ENCODE measurements at places on chromosomes 7 and 10.

DNA sequence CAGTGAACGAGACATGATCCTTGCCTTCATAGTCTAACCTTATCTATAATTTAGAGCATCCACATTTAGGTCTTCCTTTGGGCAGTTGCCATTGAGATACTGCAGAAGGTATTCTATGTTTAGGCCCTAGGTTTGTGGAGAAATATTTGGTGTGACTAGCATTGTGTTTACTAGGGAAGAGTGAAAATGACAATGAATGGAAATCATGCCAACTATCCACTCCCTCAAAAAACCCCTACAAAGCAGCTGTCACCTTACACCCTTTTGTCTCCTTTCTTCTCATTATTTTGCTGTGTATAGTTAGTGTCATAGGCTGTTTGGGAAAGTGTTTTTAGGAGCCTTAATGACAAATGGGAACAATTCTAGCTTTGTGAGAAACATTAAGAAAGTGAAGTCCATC lies 3.2 kb downstream of the CCNJ start:
- no peak for DNase-seq

DNA sequence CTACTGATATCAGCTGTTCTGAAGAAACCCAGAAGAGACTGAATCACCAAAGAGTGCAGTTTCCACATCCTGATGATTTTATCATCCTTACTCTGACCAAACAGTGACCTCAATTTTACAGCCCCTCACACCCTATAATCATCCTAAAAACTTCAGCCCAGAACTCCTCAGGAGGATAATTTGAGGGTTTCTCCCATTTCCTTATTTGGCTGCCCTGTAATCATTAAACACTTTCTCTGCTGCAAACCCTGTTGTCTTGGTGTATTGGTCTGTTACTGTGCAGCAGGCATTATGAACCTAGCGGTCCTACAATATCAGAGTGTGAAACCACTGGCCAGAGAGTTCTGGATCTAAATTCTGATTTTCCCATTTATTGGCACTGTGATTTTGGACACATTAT lies 141.7 kb downstream of the PCLO start:
- DNase-seq, result no peak

- no peak for DNase-seq
Observed at GRCh38 chr10:44950326-44951225, 9.0 kb upstream of the RASSF4 start.

DNA sequence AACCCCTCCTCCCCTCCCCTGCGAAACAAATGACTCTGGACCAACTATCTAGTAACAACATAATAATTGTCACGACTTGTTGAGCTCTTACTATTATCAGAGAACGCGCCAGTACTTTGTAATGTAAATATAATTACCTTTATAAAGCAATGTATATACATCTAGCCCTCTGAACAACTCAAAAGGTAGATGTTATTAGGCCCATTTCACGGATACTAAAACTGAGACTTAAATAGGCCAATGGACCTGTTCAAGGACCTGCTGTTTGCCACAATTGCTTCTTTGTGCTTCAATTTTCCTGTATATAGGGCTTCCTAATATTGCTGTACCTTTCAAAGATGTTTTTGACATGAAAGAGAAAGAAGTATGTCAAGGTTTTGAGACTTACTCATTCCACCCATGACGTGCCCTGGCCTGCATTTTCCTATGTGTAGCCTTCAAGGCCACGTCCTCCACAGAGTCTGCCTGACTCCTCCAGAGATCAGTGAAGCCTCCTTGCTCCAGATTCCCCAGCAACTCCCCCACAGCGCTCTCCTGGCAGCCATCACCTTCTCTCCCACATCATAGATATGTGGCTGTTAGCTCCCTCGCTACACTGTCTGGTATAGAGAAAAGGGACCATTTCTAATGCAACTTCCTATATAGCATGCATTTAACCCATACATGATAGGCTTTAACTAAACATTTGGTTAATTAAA lies 156.6 kb downstream of the SKIDA1 start:
- DNase-seq, result no peak

GRCh38 chr7:131616487-131617200 lies 60.2 kb upstream of the PODXL start:
- DNase-seq, result no peak

GRCh38 chr10:108250936-108251620 lies 1086.6 kb upstream of the SORCS1 start:
- no peak for DNase-seq

GRCh38 chr10:3691482-3691881 lies 93.5 kb downstream of the KLF6 start:
- no peak for DNase-seq

GRCh38 chr10:100311298-100311697 lies 18.7 kb downstream of the PKD2L1 start:
- DNase-seq, result no peak

DNA sequence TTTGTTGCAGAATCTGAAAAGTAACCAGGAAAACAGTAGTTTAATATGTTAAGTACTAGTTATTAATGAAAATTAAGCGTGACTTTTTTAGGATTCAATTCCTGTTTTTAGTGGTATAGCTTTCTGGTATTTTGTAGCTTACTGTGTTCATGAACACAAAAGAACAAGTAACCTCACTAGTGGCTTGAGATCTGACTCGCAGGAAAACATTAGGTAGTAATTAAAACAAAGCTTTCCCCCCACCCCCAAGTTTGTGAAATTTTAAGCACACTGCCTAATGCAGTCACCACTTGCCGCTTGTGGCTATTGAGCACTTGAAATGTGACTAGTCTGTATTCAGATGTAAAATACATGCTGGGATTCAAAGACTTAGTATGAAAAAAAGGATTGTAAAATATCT lies 102.5 kb upstream of the RPA3 start:
- no peak for DNase-seq

DNA sequence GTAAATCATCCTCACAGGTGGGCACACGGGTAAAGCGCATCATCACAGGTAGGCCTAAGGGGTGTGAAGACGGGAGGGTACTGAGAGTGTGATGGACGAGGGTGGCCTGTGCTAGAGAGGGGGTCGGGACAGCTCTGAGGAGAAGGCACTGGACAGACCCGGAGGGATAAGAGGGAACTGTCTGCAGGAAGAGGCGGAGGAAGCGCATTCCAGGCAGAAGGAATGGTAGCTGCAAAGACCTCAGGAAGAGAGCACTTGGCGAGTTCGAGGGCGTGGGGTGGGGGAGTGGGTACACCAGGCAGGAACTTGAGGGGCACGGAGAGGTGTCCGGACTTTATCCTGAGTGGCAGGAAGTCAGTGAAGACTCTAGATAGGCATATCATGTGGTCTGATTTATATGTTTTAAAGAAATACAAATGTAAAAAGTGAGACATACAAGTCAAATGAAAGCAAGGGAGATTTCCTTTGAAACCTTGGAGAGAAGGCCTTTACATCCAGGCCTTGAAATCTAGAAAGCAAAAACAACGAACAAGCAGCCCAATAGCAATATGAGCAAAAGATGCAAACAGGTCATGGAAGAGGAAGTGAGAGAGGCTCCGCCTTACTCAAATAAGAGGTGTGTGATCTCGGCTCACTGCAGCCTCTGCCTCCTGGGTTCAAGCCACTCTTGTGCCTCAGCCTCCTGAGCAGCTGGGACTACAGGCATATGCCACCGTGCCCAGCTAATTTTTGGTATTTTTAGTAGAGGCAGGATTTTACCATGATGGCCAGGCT lies 3.6 kb downstream of the LHPP start:
- no peak for DNase-seq

GRCh38 chr7:95229301-95229700 lies 95.0 kb downstream of the PON1 start:
- no peak for DNase-seq

DNA sequence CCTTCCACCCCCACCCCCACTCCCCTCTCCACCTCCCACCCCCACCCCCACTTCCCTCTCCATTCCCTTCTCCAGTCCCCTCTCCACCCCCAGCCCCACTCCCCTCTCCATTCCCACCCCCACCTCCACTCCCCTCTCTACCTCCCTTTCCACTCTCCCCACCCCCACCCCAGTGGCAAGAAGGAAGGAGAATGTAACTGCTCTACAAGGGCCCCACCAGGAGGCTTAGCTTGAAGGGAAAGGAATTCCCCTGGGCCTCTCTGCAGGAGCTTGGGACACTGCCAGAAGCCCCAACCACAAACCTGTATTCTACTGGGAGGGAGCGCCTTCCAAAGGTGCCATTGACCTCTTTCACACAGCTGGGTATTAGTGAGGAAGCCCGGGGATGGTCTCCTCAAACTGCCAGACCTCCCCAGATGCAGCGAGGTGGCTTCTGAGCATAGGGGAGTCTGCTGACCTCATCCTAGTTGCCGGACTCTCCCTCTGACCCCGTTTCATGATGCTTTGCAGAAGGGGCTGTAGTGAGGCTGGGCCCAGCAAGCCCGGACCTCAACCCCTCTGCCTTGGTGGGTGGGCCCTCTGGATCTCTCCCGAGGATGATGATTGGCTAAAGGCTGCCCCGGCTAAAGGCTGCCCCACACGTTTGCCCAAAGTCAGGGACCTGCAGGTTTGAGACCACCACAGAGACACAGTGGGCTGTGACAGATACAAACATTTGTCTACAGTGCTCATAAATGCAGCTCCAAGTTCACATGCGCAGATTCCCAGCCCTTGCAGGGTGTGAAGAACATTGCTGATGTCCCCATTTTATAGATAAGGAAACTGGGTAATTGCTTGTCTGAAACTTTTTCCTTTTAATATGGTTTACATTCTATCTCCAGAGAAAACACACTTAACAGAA lies 2.9 kb downstream of the DEPP1 start:
- DNase-seq, result no peak

- DNase-seq, result no peak
Observed at GRCh38 chr7:155806096-155806871, 6.0 kb downstream of the SHH start.

DNA sequence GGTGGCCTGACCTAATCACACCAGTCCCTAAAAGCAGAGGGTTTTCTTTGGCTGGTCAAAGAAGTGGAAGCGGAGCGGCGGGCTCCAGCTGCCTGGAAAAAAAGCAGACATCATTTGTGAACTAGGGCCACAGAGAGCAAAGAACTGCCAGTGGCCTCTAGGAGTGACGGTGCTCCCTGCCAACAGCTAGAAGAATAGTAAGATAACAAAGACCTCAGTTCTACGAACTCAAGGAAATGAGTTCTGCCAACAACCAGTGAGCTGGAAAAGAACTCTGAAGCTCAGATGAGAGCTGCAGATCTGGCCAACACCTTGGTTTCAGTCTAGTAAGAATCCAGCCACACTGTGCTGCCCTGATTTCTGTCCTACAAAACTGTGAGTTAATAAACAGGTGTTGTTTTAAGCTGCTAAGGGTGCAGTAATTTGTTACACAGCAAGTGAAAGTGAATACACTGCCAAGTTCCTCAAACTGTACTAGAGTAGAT lies 178.0 kb downstream of the SRPK2 start:
- DNase-seq, result no peak

GRCh38 chr7:2278026-2278425 lies 36.0 kb downstream of the NUDT1 start:
- DNase-seq, result no peak

GRCh38 chr7:70595755-70596597 lies 536.0 kb upstream of the GALNT17 start:
- DNase-seq, result no peak

GRCh38 chr7:21361413-21362125 lies 66.3 kb upstream of the SP4 start:
- DNase-seq, result no peak

GRCh38 chr7:16916105-16916639 lies 34.4 kb upstream of the AGR3 start:
- DNase-seq, result no peak

- no peak for DNase-seq
Observed at GRCh38 chr7:110142939-110143526, 947.9 kb upstream of the LRRN3 start.

GRCh38 chr10:64148607-64149006 lies 627.4 kb downstream of the REEP3 start:
- DNase-seq, result no peak

GRCh38 chr7:21317966-21318915 lies 109.6 kb upstream of the SP4 start:
- no peak for DNase-seq

- no peak for DNase-seq
Observed at GRCh38 chr7:103048833-103049232, 25.8 kb downstream of the FBXL13 start.

DNA sequence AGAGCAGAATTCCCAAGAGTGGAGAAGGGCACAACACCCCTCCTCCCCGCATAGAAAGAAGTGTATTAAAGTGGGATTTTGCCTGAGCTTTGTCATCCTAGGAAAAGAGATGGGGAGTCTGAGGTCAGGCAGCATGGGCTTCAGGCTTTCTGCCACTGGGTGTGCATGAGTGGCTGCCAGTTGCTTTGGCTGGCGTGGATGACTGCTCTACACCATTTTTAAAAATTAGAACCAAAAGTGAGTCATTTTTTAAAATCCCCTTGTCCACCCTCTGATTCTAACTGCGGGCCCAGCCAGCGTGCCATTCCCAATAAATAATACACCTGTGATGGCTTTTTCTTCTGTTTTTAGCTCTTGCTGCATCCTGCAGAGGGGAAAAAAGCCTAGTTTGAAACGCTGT lies 13.4 kb downstream of the SLC29A3 start:
- DNase-seq, result no peak

DNA sequence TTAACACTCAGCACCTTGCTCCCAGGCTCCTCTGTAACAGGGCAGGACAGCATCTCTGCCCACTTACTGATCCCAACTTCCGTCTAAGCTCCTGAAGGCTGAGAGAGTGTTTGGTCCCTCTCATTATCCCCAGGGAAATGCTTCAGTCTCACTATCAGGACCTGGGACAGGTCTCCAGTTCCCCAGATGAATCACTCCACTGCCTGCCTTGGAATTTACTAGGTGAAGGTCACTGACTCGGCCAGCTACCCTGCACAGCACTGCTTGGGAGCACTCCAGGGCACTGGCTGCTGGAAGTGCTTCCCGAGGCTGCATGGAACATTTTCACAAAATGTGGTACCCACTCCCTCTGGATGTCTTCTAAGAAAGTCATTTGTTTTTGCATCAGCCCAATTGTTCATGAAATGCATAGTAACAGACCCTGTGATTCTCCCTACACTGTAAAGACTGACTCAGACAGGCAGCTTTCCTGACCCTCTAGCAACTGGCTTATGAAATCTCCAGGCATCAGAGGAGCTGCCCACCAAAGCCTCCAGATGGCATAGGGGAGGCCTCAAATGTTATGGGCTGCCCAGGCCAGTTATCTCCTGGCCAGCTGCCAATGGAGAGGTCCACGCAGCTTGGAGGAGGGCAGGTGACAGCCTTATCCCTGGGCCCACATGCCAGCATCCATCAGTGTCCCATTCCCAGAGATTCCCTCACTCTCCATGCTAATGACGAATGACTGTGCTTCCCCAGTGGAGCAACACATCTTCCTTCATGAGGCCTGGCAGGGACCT lies 89.1 kb downstream of the GFRA1 start:
- DNase-seq, result no peak

GRCh38 chr7:37510043-37510634 lies 61.5 kb upstream of the ELMO1 start:
- DNase-seq, result no peak
